ENCODE measurements at places on chromosomes 16 and 17.

- no peak for DNase-seq
These were observed 14.9 kb upstream of the ADGRG1 start for GRCh38 chr16:57613514-57613913.

DNA sequence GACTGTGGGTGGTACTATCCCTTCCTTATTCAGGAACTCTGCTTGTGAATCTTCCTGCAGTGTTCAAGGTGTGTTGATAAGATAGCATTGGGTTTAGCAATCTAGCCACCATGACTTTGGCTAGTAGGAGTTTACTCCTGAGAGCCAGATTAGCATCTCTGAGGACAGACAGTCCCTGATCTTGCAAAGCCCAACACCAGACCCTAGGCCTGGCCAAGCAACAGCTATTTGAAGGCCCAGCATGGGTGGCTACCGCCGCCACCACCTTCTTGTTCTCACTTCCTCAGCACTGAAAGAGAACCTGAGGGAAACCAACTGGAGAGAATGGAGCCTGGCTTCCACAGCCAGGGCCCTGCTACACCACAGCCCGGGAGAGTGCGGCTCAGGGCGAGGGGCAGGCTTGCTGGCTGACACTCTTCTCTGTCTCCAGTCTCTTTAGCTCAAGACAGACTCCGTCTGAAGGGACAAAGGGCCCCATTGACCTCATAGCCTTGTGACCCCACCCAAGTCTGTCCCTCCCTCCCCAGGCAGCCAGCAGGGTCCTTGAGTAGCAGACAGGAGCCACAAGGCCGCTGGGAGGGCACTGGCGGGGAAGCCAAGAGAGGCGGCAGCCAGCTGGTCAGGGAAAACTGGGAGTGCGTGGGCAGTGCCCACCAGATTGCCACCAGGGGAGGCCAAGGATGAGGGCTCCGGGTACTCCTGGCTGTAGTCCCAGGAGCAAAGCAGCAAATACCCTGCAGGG lies 10.9 kb upstream of the ARHGAP23 start:
- DNase-seq = no peak

DNA sequence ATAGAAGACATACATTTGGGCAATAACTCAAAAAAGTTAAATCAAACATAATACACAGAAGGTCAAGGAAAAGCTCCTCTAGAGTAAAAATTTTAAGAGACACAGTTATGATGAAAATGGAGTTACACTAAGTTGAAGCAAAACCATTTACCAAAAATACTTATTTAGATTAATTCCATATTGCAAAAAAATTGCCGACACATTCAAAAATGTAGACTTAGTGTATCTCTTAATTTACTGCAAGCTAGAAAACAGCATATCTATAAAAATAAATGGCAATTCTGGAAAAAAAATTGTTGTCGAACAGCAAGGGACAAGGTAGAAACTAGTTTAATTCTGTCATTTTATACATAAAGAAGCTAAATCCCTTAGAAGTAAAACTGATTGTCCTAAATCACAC lies 248.7 kb upstream of the KIF2B start:
- no peak for DNase-seq

DNA sequence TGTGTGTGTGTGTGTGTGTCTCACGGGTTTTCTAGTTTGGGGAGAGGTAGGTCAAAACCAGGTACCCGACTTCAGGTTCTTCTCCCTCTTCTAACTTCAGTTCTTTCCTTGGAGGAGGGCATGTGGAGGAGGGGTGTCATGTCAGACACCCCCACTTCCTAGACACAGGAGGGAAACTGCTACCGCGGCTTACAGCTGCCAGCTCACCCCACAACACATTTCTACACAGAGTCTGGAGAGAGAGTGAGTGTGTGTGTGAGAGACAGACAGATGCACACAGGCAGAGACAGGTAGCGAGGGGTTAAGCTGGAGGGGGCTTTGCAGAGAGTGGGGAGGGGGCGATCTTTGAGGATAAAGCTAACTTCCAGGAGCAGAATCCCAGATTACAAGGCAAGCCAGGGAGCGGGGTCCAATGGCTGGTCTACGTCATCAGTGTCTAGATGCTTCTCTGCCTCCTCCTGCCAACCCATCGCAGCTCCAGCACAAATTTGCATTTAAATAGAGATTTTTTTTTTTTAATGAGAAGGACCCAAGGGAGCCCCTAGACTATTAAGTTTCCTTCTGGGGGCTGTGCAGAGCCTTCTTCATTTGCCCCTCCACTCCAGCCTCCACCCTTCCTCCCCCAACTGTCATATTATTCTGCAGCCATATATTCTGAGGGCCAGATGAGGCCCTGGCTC lies 48.9 kb downstream of the MRM1 start:
- DNase-seq = no peak

DNA sequence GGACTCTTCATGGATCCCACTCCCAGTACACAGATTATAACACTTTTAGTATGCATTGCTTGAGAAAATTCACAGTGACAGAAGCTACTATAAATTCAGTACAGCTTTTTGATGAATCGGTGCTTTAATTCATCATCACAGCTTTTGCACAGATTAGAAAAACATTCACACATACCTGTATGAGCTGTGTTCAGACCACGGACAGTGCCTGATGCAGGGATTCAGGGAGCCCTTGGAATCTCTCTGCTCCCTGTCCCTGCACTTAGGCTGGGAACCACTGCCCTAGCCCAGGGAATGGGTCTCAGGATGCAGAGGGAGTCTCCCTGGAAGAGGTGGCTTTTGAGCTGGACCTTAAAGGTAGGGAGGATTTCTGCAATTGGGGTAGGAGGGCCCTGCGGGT lies 13.9 kb downstream of the TBKBP1 start:
- DNase-seq = no peak

GRCh38 chr17:81329927-81330883 lies 35.1 kb upstream of the SLC38A10 start:
- DNase-seq = no peak

- DNase-seq = no peak
These were observed 71.7 kb downstream of the DYNLRB2 start for GRCh38 chr16:80612461-80613017.

DNA sequence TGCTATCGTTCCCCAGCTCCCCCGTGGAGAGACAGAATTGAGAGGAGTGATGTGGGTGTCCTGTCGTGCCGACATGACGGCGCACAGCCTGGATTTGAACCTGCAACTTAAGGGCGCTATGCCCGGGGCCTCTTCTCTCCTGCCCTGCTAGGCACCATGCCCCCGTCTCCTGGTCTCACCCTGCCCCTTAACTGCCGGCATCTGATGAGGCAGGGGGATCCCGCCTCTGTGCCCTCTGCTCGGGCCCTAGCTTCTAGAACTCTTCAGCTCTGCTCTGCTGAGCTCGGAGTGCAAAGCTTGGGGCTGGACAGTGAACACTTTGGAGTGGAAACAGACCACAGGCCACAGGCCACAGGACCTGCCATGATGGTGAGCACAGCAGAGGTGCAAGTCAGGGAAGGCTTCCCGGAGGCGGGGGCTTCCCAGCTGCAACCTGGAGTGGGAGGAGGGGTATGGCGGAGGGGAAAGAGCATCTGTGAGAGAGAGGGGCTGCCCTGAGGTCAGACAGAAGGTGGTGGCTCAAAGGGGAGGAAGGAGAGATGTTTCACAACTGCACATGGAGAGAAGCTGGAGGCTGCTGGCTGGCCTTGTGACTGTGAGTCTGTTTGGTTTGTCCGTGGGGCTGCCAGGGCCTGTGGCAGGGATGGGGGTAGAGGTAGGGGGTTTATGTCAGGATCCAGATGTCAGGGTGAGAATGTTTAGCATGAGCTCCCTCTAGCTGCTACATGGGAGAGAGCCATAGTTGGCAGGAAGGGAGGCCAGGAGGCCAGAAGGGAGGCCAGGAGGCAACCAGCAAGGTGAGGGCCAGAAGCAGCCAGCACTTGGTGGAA lies 107.8 kb downstream of the CRLF3 start:
- no peak for DNase-seq

- no peak for DNase-seq
These were observed 194.4 kb downstream of the MAP2K6 start for GRCh38 chr17:69608808-69609472.

DNA sequence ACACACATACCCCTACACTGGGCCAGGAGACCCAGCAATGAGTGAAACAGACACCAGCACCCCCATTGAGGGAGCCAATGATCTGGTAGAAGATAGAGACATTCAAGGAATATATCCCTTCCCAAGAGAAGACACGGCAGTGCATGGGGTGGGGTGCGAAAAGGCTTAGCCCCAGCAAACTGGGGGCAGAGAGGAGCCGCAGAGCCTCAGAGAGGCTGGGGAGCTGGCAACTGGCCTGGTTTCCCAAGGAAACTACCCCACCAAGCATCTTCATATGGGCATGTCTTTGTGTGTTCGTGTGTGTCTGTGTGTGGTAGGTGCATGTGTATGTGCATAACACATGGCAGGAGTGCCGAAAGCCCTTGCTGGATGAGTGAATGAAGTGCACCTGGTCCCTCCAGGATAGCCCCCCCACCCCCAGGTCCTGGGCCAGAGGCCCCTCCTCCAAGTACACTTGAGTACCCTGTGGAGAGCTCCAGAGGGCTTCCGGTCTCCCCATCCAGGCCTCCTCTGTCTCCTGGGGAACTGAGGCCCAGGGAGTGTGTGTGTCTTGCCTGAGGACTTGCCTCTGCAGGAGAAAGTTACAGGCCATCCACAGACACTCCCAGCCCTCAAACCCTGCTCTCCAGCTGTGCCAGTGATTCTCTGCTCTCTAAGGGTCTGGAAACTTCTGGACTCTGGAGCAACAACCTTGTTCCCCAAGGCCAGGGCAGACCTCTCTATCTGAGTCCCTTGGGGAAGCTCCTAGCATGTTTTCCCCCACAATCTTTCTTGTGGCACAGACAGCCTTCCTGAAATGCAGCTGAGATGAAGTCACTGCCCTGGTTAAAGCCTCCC lies 15.9 kb downstream of the TBX2 start:
- DNase-seq = no peak

DNA sequence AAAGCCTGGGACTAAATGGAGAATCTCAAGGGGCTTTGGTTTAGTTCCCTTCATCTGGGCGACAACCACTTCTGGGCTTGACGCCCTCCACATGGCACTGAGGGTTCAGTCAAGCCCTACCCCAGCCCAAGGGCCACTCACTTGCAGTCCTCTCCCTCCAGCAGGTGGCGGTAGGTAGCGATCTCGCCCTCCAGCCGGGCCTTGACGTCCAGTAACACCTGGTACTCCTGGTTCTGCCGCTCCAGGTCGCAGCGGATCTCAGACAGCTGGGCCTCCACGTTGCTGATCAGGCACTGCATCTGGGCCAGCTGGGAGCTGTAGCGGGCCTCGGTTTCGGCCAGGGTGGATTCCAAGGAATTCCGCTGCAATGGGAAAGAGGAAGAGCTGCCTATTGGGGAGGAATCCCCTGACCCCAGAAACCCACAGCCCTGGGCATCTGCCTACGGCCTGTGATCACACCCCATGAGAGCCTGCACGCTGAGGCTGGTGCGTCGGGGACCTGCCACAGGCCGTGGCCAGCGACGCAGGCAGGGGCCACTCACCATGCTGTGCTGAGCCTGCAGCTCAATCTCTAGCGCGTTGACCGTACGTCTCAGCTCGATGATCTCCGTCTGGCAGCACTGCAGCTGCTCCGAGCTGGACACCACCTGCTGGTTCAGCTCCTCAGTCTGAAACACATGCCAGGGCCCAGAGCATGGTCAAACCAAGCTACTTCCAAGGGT lies 2.7 kb downstream of the KRT36 start:
- DNase-seq = no peak

DNA sequence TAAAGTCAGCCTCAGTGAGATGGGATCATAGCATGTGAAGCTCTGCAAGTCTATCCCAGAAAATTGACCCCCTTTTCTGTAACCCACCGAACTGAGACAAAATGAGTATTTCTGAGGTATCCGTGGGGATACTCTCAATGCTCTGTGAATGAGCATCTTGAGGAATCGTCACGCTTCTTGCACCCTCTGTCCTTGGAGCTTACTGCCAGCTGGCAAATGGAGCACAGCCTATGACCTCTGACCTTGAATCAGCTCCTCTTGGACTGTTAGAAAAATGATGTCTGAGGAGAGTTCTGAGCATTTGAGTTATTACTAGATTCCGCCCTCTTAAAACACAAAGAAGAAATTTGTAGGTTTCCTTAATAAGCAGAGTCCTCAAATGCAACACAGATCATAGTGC lies 342.1 kb downstream of the ZFHX3 start:
- no peak for DNase-seq

- no peak for DNase-seq
These were observed 579.1 kb upstream of the RBFOX1 start for GRCh38 chr16:6753553-6753952.

DNA sequence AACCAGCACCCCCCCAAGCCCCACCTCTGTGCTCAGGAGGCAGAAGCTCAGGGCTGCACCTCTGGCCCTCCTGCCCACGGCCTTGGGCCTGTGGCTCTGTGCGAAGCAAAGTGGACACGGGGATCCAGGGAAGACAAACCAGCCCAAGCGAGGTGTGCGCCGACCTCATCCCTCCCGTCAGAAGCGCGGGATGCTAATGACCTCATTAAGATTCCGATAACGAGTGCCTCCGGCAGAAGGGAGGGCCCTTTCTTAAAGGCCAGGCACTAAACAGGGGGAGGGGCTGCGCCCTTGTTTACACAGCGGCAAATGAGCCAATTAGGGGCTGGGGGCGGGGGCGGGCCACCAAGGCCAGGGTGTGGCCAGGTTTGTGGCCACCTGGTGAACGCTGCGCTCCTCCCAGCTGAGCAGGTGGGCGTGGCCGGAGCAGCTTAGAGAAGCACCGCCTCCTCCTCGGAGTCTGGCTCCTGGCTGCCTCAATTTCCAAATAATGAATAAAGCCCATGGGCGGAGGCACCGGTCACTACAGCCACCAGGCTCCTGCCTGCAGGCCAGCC lies 3.2 kb downstream of the CBX4 start:
- DNase-seq = no peak

DNA sequence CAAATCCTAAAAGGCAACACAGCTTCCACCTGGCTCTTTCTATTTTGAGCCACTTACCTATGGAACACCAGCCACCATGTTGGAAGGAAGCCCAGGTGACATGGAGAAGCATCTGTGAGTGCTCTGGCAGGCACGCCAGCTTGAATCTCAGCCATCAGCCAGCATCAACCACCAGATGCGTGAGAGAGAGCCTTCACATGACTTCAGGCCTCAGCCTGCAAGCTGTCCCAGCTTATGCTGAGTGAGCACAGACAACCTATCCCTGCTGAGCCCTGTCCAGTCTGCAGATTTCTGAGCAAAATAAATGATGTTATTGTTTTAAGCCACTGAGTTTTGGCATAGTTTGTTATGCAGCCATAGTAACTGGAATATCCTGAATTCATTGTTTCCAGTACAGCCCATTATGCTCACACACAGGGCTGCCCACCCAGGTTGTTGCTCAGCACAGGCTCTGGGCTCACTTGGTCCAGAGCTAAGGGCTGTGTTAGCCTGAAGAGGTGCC lies 35.1 kb downstream of the TMEM238L start:
- DNase-seq = no peak

GRCh38 chr16:68310774-68311511 lies at the start of the genes PRMT7 and SLC7A6OS:
TSS of gene PRMT7 (plus strand) at chr16:68311019. CDS start at chr16:68315980, 4,961 bp downstream.
TSS of gene SLC7A6OS (minus strand) at chr16:68310946. CDS start at chr16:68310926, 20 bp downstream.
- peak; percentile 44 for DNase-seq

- no peak for DNase-seq
These were observed 100.6 kb downstream of the STXBP4 start for GRCh38 chr17:55068862-55069811.

- DNase-seq = no peak
These were observed 356.1 kb downstream of the CPPED1 start for GRCh38 chr16:12447556-12447955.

- DNase-seq = no peak
These were observed 394.5 kb downstream of the XYLT1 start for GRCh38 chr16:17076092-17076754.

GRCh38 chr16:30184891-30185682 lies 1.7 kb downstream of the CORO1A start:
- DNase-seq = no peak

GRCh38 chr17:75553295-75554110 lies 28.0 kb downstream of the LLGL2 start:
- DNase-seq = no peak

GRCh38 chr16:48024042-48024441 lies 131.8 kb downstream of the ABCC12 start:
- DNase-seq = no peak

All from cerebellar nuclear complex (tissue), 1 donor.